ENCODE measurements at places on chromosomes 4 and X.

DNA sequence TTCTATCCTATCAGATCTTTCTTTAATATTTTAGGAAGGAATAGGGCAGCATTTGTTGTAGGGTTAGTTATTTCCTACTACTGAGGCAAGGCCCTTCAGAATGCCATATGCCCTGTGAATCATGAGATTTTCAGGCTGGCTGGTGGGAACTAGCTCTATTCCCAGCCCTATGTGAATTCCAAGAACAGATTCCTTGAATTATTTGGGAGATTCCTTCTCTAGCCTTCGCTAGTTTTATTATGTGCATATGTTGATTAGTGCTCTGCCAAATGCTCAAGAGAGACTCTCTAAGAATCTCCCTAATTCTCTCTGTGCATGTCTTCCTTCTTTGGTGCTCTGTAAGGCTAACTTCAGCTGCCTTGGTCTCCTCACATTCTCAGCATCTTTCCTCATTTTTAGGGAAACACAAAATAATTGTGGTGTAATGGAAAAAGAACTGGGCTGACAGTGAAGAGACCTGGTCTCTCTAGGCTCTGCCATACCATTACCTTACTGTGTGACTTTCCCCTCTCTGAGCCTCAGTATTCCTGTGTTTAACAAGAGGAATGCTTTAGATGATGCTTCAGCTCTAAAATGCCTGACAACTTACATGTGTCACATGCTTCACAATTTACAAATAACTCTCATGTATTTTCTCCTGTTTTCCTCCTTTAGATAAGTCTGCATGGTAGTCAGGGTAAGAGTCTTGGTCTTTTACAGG, 79.7 kb downstream of the VMA21 start:
- no peak for DNase-seq

DNA sequence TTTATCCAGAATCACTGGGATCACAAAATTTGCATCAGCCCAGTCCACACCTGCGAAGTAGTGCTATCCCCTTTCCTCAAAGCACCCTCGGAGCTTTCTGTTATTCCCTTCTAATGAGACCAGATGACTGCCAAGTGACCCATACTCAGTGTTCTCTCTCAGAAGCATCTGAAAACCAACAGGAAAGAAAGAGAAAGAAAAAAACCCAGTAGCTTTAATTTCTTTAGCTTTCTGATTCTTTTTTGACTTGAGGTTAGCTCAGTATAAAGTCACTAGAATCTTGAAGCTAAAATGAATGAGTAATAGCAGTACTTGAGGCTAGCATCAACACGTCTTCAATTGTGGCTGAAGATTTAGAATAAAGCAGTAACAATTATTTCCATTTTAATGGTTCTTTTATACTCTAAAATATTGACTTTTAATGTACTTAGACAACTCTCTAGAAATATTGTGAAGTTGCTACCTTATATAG, 124.4 kb downstream of the ANK2 start:
- DNase-seq: no peak

DNA sequence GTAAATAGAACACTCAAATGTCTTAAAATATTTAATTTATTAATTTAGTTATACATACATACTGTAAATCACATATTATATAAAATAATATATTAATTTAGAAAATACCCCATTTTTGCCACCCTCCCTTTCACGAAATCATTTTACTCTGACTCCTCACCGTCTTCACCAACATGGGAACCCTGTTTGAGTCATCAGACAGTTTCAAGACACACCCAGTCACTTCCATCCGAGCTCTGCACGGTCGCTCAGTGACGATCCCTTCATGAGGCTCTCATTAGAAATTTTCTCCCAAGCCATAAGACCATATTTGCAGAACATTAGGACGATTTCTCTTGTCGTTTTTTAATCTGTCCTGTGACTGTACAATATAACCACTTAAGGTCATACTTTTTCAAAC, 14.5 kb downstream of the ZNF275 start:
- DNase-seq: no peak

- DNase-seq: no peak
Measured at GRCh38 chr4:169099771-169100180, 89.7 kb upstream of the CBR4 start.

DNA sequence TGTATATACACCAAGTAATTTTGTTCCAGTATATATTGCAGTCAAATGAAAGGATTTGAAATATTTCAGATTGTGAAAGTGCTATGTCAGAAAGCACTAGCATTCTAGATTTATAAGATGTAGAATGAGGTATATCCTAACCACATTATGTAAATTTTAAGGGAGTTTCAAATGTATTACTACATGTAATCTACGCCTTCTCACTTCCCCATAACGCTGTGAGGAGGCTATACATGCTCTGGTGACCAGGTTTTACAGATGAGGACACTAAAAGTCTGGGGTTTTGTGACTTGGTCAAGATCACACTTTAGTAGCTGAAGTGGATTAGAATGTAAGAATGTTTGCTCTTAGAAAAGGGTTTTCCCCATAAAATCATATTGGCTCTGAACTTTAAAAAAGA, 8.1 kb downstream of the ENPEP start:
- no peak for DNase-seq

DNA sequence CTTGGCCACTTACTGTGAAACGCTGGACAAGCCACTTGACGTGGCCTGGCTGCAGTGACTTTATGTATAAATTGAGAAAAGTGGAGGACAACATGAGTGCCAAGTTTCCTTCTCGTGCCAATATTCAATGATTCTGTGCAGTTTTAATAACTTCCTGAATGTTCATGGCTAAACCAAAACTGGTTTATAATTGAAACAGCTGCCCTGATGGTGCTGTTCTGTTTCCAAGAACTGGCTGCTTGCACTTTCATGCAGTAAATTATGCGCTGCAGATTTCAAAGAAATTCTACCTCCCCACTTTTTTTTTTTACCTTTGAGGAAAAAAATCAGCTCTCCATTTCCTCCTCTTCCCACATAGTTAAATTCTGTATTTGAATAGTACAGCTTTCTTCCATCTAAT, 205.2 kb upstream of the CASK start:
- no peak for DNase-seq

- no peak for DNase-seq
Measured at GRCh38 chr4:1355378-1355777, 8.4 kb downstream of the UVSSA start.

- no peak for DNase-seq
Measured at GRCh38 chrX:19875050-19875431, 12.4 kb downstream of the SH3KBP1 start.

DNA sequence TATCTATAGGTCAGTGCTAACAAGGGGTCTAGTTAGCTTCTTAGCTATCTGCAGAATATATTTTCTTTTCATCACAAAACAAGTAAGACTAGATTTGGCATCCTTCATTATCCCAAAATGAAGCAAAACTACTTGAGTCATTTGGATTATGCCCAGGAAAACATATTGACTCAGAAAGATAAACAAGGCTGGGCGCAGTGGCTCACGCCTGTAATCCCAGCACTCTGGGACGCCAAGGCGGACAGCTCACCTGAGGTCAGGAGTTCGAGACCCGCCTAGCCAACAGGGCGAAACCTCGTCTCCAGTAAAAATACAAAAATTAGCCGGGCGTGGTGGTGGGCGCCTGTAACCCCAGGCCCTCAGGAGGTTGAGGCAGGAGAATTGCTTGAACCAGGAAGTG, 18.0 kb upstream of the MND1 start:
- no peak for DNase-seq

- no peak for DNase-seq
Measured at GRCh38 chr4:138741766-138742377, 273.7 kb upstream of the NOCT start.

- DNase-seq: no peak
Measured at GRCh38 chr4:4417886-4418285, 31.0 kb downstream of the NSG1 start.

- no peak for DNase-seq
Measured at GRCh38 chr4:32589097-32589496, 1868.9 kb downstream of the PCDH7 start.

DNA sequence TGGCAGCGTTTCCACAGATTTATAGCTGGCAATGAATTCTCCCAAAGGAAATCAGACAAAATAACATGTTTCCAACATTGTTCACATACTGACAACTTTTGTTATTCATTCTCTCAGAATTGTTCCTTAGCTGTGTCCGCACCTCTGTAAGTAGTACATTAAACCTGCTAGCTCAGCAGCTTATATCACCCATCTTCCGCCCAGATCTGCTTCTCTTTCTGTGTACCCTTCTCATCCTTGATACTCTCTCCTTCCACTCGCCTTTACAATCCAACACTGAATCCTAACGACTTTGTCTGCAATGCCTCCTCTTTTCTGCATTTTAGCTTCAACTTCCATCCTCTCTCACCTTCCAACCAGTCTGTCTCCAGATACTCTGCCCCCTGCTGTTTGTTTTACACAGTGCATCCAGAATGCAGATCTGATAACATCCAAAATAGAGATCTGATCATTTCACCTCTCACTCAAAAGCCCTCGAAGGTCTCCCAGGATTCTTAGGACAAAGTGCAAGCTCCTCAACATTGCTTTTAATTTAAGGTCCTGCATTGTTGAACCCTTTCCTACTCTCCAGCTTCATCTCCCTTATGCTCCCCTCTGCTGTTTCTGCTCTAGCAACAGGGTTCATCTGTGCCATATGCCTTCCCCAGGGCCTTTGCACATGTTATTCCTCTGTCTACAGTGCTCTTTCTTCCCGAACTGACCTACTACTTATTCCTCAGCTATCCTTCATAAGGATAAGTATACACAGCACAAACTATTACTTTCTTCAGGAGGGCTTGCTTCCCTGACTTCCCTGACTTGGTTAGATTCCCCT, 67.3 kb upstream of the VBP1 start:
- DNase-seq: no peak

DNA sequence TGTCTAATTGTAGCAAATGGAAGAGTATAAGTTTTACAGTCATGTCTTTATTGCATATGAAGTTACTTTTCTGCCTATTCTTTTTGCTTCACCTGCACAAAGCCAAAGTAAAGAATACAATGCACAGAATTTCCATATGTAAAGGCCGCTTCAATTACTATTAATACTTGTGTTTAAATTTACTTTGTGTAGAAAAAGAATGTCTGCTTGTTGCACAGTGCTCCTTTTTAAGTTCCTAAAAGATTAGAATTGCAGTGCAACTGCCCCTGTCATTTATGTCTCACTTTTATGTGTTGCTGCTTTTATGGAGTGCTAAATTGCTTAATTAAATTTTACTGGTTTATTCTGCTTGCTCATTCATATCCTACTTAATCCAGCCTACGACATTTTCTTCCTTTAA, 830.5 kb downstream of the PDHA2 start:
- no peak for DNase-seq

DNA sequence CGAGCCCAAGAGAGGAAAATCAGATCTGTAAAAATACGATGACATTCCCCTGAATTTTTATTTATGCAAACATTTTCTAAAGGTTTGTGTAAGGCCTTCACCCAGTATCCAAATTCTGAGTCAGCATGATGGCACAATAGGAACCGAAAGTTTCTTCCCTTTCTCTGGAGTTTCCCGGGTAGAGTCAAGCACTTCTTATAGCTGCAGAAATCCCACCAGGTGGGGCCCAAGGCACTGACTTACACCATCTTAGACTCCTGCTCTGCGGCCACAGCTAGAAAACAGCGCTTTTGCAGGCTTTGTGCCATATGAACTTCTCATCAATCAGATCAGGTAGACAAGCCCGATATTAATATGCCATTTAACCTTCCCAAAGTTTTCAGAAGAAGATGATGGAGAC, 13.4 kb downstream of the LEF1 start:
- DNase-seq: no peak

Measured in stimulated activated CD4-positive, alpha-beta T cell treated with anti-CD3 and anti-CD28 coated beads, TNF-alpha, amount 100 ng/mL, for 1 hour (primary cell).